ENCODE measurements at places on chromosomes 2 and 18. TPM values are rescaled to one million over a fixed set of nuclear protein-coding genes. Genes with fewer than 3 reads are reported as not detected.

Gene C2orf80
- not detected for total RNA-seq

Gene MSTN
- total RNA-seq, result 0.66 TPM

DNA sequence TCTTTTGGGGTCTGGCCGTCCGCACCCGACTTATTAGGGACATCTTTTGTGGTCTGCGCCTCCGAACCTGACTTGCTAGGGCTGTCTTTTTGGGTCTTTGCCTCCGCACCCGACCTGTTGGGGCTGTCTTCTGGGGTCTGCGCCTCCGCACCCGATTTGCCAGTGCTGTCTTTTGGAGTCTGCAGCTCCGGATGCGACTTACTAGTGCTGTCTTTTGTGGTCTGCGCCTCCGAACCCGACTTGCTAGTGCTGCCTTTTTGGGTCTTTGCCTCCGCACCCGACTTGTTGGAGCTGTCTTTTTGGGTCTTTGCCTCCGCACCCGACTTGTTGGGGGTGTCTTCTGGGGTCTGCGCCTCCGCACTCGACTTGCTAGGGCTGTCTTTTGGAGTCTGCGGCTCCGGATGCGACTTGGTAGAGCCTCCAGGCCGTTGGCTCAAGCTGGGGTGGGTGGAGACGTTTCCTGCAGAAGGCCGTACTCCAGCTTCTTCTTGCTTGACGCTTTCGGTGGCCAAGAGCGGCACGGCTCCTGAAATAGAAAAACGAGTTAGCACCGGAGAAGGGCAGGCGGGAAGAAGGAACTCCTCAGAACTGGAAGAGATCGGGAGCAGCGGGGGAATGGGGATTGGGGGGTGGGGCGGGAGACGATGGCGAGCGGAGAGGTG, 498 bp downstream of the TGOLN2 start:
- DNase-seq, result no peak

DNA sequence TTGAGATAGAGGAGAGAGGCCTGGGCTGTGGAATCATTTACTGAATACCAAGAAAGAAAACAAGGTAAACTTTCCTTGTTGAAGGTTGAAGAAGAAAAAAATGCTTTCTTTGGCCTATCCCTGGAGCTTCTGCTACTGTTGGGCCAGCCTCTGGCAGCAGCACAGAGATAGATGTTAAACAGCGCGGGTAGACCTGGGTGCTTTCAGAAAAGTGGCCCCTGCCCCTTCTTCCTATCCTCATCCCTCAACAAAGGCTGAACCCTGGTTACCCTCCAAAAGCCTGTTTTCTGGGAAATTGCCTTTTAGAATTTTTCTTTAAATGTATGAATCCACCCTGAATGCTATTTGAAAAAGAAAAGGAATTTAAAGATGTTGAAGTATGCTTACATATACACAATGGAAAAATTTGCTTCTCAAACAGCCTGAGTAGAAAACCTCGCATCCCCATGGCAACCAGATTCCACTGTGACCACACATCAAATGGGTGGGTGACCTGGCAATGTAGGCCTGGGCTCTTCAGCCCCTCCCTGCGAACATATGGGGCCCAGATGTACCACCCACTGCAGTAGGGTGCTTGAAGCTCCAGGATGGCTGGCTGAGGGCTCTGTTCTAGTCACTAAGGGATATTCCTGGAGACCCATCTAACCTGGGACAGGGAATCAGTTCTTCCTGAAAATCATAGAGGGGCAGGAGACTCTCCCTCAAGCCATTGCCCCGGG, 23.4 kb upstream of the CHRNA1 start:
- no peak for DNase-seq
